ENCODE measurements at places on chromosomes 6 and 20. TPM values are rescaled to one million over a fixed set of nuclear protein-coding genes. Genes with fewer than 3 reads are reported as not detected.

SPEF1 gene
- 0.24 TPM for total RNA-seq

BPIFA3 gene
- total RNA-seq = not detected

PNPLA1 gene
- total RNA-seq = not detected

GRCh38 chr6:129089357-129089756 lies 206.4 kb downstream of the LAMA2 start:
- H3K27me3 ChIP-seq = peaks cover 28% of the 10 kb centered on the region
- H3K27ac ChIP-seq = no peak overlapping the region
- no peak overlapping the region for H3K4me3 ChIP-seq
- no peaks in the 10 kb centered on the region for H3K4me1 ChIP-seq
- no peak for DNase-seq

DNA sequence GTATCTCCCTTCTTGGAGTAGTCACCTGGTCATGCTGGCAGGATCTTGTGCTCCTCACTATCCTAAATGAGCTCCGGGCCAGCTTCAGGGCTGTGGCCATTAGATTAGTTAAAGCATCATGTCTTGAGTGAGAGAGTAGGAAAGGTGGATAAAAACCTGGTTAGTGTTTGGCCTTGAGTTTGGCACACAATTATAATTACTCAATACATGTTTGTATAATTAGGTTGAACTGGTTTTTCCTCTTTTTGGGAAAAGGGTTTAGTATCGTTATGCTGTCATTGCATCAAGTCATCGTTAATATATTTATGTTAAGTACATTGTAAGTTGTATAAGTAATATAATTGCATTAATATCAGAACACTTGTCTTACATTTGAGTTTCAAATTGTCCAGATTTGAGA lies 126.3 kb downstream of the CDKAL1 start:
- H3K36me3 ChIP-seq = peaks cover 3% of the 10 kb centered on the region
- no peak overlapping the region for H3K27ac ChIP-seq
- no peaks in the 10 kb centered on the region for H3K27me3 ChIP-seq
- no peak overlapping the region for H3K4me3 ChIP-seq

DNA sequence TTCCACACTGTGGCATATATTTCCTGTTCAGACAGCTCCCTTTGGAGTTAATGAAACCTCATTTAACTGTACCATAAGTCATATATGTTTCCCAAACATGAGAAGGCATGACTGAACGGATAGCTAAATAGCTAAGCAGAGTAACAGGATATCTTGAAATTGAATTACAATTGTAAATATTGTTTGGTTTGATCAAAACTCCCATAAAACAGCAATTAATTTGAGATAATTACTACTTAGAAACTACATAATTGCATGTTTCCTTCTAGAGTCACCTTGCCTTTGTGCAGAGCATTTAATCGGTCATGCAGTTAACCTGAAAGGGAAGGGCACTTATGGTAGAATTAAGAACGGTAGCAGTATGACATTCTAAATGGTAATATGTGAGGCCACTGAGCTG lies 179.0 kb upstream of the MAP3K7 start:
- no peak overlapping the region for H3K27ac ChIP-seq
- DNase-seq = no peak
- H3K27me3 ChIP-seq = no peaks in the 10 kb centered on the region
- H3K4me3 ChIP-seq = no peak overlapping the region
- no peaks in the 10 kb centered on the region for H3K4me1 ChIP-seq

DNA sequence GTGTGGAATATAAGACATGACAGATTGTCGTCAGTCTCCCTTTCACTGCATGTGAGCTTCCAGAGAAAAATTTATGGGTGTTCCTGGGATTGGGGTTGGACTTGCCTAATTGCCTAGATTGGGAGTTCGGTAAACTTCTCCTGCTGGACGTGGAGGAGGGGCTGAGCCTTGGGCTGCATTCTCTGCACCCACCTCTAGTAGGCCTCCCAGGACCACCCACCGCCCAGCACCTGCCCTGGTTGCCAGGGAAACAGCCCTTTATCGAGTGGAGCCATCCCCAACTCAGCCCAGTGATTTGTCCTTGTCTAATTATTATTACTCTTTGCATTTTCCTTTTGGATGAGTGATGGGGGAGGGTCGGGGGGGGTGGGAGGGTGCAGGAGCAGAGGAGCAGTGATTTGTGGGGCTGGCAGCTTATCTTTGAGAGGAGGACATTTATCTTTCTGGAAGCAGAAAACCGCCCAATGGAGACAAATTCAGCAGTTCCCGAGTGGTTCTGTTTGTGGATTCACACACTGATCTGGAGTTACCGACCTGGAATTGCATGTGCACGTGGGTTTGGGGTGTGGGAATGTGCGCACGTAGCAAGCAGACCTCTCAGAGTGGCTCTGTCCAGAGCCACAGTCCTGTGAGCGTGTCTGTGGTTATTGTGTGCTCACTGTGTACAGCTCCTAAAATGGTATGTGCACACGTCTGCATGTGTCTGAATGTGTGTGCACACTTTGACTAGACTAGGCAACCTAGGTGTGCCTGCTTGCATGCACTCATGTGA lies 104.5 kb downstream of the DHX35 start:
- no peak overlapping the region for H3K4me3 ChIP-seq
- no peak overlapping the region for H3K27ac ChIP-seq
- peaks cover 4% of the 10 kb centered on the region for H3K27me3 ChIP-seq
- peaks cover 1% of the 10 kb centered on the region for H3K4me1 ChIP-seq
- no peaks in the 10 kb centered on the region for H3K36me3 ChIP-seq

- H3K27ac ChIP-seq = no peak overlapping the region
- no peaks in the 10 kb centered on the region for H3K36me3 ChIP-seq
- peaks cover 44% of the 10 kb centered on the region for H3K4me1 ChIP-seq
- H3K4me3 ChIP-seq = no peak overlapping the region
- no peak for DNase-seq
These were observed 386.0 kb downstream of the SMOC2 start for GRCh38 chr6:168826726-168827585.
